Aorta (tissue), 5 donors: ENCODE measurements at places on chromosomes 11 and 22.

DNA sequence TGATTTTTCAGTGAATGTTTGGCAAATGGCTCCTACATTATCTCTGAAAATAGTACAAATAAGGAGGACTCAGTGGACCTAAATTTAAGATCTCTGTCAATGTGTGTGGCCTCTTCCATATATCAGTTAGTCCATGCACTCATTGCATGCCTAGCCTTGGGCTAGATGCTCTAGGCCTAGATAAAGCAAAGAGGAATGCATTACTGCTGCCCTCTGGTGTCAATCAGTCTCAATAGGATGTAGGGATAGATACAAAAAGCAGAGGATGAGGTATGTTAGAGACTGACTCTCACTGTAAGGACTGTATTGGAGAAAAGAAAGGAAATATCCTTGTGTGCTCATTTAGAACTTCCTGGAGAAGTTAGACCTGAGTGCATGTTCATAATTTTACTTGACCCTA is 42.0 kb downstream of the MS4A2 start:
- H3K27ac ChIP-seq, result no peak overlapping the region
- H3K4me1 ChIP-seq, result no peaks in the 10 kb centered on the region
- H3K27me3 ChIP-seq, result no peaks in the 10 kb centered on the region
- DNase-seq, result no peak
- H3K4me3 ChIP-seq, result no peak overlapping the region
- H3K36me3 ChIP-seq, result no peaks in the 10 kb centered on the region

DNA sequence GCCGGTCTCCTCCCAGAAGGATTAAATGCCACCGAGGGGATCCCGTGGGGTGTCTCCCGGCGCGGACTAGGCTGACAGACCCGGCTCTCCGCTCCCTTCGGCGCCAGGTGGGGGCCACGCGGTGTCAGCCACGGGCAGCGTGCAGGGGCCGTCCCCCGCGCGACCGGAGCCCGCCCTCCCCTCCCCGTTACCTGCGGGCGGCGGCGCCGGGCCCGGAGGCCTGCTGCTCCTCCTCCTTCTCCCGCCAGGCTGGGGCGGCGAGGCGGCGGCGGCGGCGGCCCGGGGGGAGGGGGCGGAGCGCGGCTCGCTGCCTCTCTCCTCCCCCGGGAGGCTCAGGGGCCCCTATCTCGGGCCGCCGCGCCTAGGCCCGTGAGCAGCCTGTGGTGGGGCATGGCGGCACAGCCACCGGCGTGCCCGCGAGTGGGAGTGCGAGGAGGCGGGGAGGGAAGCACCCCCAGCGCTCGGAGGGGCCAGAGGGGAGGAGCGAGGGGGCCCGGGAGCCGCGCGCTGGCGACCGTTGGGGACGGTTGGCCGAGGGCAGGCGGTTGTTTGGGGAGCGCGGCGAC is 450 bp downstream of the ZBTB44 start:
- no peaks in the 10 kb centered on the region for H3K4me1 ChIP-seq
- no peaks in the 10 kb centered on the region for H3K27me3 ChIP-seq
- DNase-seq, result peak; percentile 87
- no peaks in the 10 kb centered on the region for H3K36me3 ChIP-seq

- no peaks in the 10 kb centered on the region for H3K4me1 ChIP-seq
- H3K36me3 ChIP-seq, result no peaks in the 10 kb centered on the region
- DNase-seq, result no peak
- no peak overlapping the region for H3K27ac ChIP-seq
- H3K27me3 ChIP-seq, result no peaks in the 10 kb centered on the region
- no peak overlapping the region for H3K4me3 ChIP-seq
Observed at GRCh38 chr11:81497202-81497804, 1236.4 kb downstream of the FAM181B start.

GRCh38 chr22:37806409-37807333 is 1.1 kb upstream of the GCAT start:
- no peak overlapping the region for H3K27ac ChIP-seq
- no peaks in the 10 kb centered on the region for H3K36me3 ChIP-seq
- H3K27me3 ChIP-seq, result no peaks in the 10 kb centered on the region
- DNase-seq, result no peak

- H3K27me3 ChIP-seq, result no peaks in the 10 kb centered on the region
- no peaks in the 10 kb centered on the region for H3K4me1 ChIP-seq
- no peak overlapping the region for H3K4me3 ChIP-seq
- H3K27ac ChIP-seq, result no peak overlapping the region
Observed at GRCh38 chr22:50146439-50147238, 23.9 kb upstream of the PANX2 start.

DNA sequence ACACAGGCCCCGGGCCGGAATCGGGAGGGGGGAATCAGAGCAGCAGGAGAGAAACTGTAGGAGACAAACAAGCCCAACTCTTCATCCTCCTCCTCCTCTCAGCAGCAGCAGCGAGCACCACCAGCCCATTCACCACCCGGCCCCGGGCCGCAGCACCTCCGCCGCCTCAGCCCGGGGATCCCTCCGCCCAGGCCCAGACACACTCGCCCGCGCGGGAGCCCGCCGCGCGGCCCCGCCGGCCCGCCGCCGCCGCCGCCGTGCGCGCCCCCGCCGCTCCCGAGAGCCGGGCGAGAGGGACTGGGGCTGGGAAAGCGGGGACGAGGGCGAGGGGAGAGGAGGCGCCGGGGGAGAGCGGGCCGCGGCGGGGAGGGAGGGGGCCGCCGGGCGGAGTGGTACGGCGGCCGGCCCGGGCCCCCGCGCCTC is at the start of gene PHF21A:
PHF21A (minus strand) TSS at position 154 of the 423 bp plus-strand sequence. CDS start 37,235 bp downstream, outside the sequence.
- no peaks in the 10 kb centered on the region for H3K4me1 ChIP-seq
- H3K36me3 ChIP-seq, result no peaks in the 10 kb centered on the region
- DNase-seq, result peak; percentile 96
- H3K27me3 ChIP-seq, result no peaks in the 10 kb centered on the region
